ENCODE measurements at places on chromosomes 4 and X. TPM values are rescaled to one million over a fixed set of nuclear protein-coding genes. Genes with fewer than 3 reads are reported as not detected.

AGTR2 gene
- not detected for total RNA-seq

PALLD gene
- total RNA-seq: 83.7 TPM

- no peak for DNase-seq
These were observed 4.5 kb downstream of the UBA1 start for GRCh38 chrX:47198026-47198686.

GRCh38 chr4:144701683-144702233 is 55.8 kb downstream of the HHIP start:
- no peak for DNase-seq

GRCh38 chr4:165516281-165516833 is 137.5 kb downstream of the CPE start:
- no peak for DNase-seq

GRCh38 chr4:180558427-180558826 is 1684.8 kb upstream of the TENM3 start:
- no peak for DNase-seq

DNA sequence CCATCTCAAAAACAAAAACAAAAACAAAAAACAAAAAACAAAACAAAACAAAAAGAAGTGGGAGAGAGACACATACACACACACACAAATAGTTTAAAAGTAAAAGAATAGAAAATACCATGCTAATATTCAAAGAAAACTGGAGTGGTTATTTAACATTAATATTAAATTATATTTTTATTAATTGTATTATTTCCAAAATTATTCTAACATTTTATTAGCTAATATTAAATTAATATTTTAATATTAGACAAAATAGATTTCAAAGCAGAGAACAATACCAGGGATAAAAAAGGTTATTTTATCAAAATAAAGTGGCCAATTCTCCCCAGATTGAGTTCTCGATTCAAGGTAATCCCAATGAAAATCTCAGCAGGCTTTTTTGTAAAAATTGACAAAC is 90.9 kb downstream of the NAT8L start:
- no peak for DNase-seq

SPIN3 gene
- 24.0 TPM for total RNA-seq

SUPT20HL1 gene
- total RNA-seq: not detected

DNA sequence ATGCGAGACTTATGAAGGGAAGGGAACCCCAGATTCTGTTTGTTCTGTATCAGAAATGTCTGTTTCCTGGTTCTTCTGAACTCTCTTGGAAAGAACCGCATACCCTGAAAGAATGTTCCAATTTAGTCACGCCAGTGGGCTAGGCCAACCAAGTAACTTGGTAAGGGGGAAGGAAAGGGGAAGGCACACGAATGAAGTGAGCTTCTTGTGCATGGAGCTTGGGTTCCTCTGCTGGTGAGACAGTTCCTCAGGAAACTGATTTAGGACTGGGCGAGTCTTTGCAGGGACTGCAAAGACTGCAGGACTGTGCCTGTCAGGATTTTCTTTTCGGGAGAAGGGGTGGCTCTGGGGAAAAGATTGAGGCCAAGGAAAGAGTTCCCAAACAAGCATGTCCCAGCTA is 35.6 kb downstream of the FRMPD3 start:
- DNase-seq: no peak

- peak; percentile 20 for DNase-seq
These were observed 25.8 kb downstream of the OTUD4 start for GRCh38 chr4:145154573-145154972.

XAGE1A gene
- total RNA-seq: not detected

- DNase-seq: no peak
These were observed 4.0 kb upstream of the NEUROG2 start for GRCh38 chr4:112519689-112520597.

ALB gene
- total RNA-seq: not detected

CRMP1 gene
- total RNA-seq: 0.07 TPM

DCAF12L1 gene
- total RNA-seq: not detected

ZNF674 gene
- 8.3 TPM for total RNA-seq

TMA16 gene
- 37.0 TPM for total RNA-seq

GPM6B gene
- total RNA-seq: 0.75 TPM

- no peak for DNase-seq
These were observed 160.8 kb downstream of the SOWAHB start for GRCh38 chr4:76737180-76737579.

- DNase-seq: no peak
These were observed 130.4 kb downstream of the IDS start for GRCh38 chrX:149374751-149375150.

- peak; percentile 90 for DNase-seq
These were observed 61.1 kb upstream of the VAMP7 start for GRCh38 chrX:155819966-155820491.

DNA sequence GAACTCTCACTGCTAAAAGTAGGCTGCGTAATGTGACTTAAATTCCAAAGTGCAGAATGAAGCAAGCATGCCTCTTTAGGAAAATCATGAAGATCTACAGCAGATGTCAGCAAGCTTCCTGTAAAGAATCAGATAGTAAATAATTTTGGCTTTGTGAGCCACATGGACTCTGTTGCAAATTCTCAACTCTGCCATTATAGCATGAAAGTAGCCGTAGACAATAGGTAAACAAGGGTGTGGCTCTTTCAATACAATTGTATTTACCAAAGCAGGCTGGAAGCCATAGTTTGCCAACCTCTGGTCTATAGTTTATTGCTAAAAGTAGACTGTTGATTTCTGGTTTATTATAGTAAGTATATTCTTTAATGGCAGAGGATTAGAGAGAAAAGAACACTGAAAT is 80.3 kb upstream of the FAM9B start:
- no peak for DNase-seq

CRLF2 gene
- 4.7 TPM for total RNA-seq

CYLC1 gene
- not detected for total RNA-seq

- peak; percentile 74 for DNase-seq
These were observed 3.5 kb downstream of the EPGN start for GRCh38 chr4:74311696-74312313.

- DNase-seq: no peak
These were observed 38.6 kb downstream of the NSUN7 start for GRCh38 chr4:40788331-40788730.

- DNase-seq: no peak
These were observed 146.8 kb downstream of the DCLK2 start for GRCh38 chr4:150224896-150225591.

- DNase-seq: no peak
These were observed 38.0 kb downstream of the MAGEE2 start for GRCh38 chrX:75746891-75747639.

DNA sequence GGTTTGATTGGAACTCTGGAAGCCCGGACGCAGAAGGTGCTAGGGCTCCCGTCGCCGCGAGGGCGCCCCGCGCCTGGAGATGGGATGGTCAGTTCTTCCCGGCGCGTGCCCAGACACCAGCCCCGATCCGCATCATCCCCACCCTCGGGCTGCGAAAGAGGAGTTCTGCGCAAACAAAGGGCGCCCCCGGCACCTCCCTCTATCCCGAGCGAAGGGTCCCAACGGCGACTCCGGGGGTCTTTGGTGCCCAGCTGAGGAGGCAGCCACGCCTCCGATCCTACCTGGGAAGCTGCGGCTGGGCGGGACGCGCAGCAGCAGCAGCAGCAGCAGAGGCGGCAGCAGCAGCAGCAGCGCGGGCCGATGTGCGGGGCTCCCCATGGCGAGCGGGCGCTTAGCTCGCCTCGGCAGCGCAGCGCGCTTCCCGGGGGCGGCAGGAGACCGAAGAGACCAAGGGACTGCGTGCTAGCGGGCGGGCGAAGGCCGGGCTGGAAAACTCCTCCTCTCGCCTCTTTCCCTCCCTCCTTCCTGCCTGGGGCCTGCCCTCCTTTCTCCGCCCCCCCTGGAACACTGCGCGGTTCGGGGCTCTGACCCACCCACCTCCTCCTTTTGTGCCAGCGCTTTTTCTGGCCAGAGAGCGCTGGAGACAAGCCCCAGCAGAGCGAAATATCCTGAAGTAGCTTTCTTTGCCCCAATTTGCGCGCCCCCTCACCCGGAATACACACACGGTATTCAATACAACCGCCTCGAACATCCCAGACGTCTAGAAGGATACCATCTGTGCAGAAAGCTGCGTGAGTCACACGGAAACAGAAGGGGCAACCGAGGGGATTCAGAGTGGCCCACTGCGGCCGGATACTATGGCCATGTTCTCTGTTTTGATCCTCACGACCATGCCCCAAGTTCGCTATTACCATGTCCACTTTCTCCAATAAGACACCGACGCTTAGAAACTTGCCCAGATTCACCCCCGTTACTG is at the start of gene SRPX:
Gene SRPX, minus strand, starts transcription at position 457 of the 976 bp plus-strand sequence. Its CDS starts 79 bp downstream, at position 378.
- no peak for DNase-seq

SLITRK4 gene
- 95.2 TPM for total RNA-seq

DNA sequence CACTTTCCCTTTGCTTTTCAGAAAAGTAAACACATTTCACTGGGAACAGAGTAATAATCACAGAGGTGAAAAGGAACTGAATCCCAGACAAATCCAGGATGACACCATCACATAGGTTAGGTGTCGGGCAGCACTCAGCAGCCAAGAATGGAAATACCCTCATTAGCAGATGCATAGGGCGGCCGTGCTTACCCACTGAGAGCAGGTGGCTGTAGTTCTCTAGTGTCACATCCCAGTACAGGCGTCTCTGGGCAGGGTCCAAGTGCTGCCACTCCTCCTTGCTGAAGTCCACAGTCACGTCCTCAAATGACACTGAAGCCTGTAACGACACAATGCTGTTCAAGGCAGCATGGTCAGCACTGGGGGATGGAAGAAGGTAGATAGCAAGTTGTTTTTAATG is 26.9 kb downstream of the ZNF41 start:
- DNase-seq: no peak

GRCh38 chr4:88188738-88189417 is 30.4 kb upstream of the ABCG2 start:
- no peak for DNase-seq

DNA sequence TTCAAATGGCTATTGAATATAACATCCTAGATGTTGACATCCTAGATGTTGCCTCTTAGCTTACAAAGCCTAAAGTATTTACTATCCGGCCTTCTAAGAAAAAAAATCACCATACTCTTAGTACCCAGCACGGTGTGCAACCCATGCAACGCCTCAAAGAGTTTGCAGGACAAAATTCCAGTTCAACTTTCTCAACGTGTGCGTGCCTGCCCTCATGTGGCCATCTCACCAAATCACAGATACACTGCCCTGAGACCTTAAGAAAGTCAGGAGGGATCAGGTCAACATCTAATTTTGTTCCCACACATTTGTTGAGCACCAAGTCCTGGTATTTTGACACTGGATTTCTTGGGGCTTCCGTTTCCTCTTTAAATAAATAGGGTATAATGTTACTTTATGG is 68.3 kb downstream of the CRMP1 start:
- peak; percentile 14 for DNase-seq

- DNase-seq: no peak
These were observed 83.7 kb downstream of the FBXO8 start for GRCh38 chr4:174199735-174200134.

GRCh38 chr4:152673489-152673888 is 6.3 kb downstream of the TMEM154 start:
- no peak for DNase-seq

GRCh38 chrX:13433298-13433605 is 113.4 kb upstream of the ATXN3L start:
- DNase-seq: no peak

DNA sequence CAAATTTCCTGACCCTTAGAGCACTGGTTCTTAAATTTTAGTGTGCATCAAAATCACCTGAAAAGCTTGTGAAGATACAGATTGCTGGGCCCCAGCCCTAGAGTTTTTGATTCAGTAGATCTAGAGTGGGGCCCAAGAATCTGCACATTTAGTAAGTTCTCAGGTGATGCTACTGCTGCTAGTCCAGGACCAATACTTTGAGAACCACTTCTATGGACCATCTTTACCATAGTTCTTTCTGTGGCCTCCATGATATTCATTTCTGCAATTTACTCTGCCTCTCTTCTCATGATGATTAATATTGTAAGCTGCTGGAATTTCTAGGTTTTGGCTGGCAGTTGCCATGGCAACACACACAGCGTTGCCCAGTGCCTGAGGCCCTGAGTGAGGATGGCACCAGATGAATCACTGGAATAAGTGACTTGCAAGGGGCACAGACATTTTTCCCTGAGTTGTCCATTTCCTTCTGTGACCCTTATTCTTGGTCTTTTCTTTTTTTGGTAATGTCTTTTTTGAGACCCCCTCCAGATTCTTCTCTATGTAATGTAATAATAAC is 83.6 kb downstream of the PPP1R2C start:
- DNase-seq: no peak

GRCh38 chrX:40694802-40695201 is 40.5 kb downstream of the MED14 start:
- DNase-seq: no peak

MYOZ2 gene
- not detected for total RNA-seq

- DNase-seq: no peak
These were observed 122.7 kb downstream of the SPOCK3 start for GRCh38 chr4:167111622-167112021.

- no peak for DNase-seq
These were observed 16.8 kb downstream of the MID1 start for GRCh38 chrX:10603612-10604011.

GRCh38 chr4:1713003-1713851 is 1.1 kb upstream of the SLBP start:
- DNase-seq: no peak

MTNR1A gene
- total RNA-seq: not detected

EVC2 gene
- total RNA-seq: not detected

VSIG1 gene
- total RNA-seq: not detected

- no peak for DNase-seq
These were observed 89.7 kb upstream of the PPARGC1A start for GRCh38 chr4:23979534-23979933.

GRCh38 chr4:184444953-184445309 is 29.4 kb downstream of the IRF2 start:
- no peak for DNase-seq

DNA sequence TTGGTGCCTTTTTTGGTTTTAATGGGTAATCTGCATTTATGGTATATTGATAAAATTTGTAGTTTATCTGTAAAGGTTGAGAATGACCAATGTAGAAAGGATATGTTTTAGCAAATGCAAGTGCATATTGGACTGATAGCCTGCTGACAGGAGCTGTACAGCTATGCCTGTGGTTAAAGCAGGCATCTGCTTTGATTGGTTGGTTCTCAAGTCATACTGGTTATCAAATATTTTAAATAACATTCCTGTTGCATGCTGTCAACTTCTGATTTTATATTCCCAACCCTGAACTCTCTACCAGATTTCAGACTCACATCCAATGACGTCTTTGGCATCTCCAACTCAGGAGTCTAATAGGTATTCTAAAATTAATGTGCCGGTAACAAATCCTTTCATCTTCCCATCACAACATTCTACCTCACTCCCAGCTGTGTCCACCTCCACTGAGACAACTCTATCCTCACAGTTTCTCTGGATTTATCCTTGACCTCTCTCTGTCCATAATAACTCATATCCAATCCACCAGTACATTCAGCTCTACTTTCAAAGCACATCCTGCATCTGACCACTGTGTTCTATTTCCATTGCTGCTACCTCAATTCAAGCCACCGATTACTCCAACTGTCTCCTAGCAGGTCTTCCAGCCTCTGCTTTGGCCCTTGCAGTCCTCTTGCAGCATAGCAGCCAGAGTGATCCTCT is 125.7 kb downstream of the CAMK2D start:
- no peak for DNase-seq

IL13RA1 gene
- 45.2 TPM for total RNA-seq

DNA sequence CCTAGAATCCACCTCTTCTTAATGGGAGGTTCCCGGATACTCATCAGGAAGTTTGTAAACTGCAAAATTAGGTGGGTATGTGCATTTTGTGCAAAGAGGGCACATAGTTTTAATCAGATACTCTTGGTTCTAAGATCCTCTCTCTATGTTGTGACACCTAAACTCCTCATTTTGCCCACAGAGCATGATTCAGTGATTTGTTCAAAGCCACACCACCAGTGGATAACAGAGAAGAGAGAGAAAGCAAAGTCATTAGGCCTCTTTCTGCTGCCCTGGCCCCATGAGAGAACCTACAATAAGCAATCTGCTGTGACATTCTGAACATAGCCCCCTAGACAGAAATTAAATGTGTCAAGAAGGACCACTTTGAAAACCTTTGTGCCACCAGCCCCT is 72.3 kb upstream of the STIM2 start:
- peak; percentile 4 for DNase-seq

All from NCI-H460 (cell line).